ENCODE measurements at places on chromosomes 2 and 18.
A peak's percentile ranks its signal among the peaks of the same experiment; 100 is the strongest.

DNA sequence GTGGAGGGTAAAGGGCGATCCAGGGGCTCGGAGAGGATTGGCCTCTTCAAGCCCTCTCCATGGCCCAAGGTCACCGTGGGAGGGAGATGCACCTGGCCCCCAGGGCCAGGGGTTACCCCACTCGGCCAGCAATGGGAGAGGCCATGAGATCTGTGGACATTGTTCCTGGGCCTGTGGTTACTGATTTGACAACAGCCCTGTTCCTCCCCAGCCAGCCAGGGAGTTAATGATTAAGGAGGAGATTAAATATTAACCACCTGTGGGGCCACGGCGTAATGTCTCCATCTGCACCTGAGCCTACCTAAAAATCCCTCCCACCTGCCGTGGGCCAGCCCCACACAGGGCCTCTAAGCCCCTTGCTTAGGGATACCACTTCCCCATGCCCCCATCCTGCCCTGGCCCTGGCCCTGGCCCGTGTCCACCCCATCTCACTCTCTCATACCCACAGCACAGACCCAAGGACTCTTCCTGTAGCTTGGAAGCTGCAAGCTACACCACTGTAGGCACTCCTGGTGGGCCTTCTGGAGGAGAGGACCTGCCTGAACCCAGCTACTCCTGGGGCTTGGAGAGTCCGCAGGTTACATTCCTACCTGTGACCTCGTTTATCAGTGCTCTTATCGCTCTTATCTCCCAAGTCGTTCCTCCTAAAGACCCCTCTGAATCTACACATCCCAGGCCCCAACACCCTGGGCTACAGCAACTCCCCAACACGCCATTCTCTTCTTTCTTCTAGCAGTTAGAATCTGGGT lies 32.1 kb downstream of the ZFP36L2 start:
- no peak for DNase-seq

DNA sequence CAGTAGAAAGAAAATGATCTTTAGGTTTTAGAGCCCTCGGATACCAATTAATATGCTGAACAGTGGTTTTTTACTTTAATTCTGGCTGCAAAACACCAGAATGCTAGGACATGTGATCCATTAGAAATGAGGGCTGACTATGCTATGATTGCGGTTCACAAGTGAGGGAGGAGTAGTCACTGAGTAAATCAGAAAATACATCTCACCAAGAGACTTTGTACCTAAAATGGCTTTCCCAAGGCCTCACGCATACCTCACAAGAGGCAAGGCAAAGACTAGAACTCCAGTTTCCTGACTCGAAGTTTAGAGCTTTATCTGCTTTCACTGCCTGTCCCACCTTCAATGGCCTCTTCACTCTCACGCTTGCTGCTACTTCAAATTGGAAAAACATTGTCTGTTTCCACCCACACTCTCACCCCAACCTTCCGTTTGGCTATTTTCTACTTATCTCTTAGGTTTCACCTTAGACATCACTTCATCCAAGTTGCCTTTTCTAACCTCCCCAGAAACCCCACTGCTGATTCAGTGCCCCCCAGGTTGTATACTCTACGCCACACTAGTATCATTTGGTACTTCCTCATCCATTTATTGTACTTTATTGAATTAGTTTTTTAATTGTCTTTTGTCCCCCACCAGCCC lies 5.1 kb upstream of the MBD2 start:
- DNase-seq: no peak

DNA sequence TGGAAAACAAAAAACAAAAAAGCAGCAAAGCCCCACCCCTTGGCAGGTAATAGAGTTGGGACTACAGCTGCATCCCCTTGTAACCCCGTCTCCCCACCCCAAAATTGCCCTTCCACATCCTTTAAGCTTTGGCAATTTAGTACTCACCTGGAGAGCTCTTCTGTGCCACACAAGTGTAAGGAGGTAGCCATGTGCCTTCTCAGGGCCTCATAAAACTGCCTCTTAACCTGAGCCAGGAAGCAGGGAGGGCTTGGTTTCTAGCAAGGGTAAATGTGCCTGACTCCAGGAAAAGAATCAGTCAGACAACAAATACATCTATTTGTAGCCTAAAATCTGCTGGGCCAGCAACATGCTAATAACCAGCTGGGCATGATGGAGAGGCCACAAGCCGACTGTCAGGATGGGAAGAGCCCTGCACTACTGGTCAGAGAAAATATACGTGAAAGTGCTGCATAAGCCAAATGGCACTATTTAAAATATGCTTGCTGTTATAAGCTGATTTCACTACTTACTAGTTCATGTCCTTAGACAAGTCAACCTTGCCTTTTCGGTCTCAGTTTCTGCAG lies 46.3 kb downstream of the NOP58 start:
- DNase-seq: no peak

DNA sequence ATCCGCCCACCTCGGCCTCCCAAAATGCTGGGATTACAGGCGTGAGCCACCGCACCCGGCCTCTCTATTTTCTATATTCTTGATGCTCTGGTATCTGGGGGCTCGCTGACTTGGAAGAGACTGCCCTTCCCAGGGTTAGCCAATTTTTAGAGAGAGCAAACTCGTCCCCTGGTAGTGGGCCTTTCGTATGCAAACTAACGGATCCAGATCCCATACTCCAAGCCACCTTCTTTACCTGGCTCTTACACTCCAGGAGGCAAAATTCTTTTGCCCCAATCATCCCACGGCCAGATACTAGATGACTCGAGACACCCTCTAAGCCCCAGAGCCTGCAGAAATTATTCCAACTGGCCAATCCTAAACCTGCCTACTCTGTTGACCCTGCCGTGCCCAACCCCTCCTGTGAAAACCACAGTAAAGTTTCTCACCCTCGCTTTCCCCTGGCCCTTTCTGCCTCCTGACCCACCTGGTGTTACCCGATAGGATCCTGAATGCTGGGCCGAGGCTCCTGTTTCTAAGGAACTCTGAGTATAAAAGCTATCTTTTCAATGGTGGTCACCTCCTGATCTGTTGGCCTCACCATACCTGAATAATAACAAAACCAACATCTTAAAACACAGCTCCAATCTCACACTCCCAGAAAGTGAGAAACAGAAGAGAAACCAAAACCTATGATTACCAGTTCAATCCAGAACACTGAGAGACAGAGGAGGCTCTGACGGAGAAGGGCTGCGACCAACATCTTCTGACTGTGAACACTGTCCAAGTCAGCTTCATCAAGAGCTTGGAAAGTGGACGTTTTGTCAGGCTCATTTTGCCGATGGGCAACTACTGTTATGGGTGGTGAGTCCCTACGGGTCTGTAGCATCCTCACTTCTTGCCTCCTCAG lies 57.6 kb upstream of the ZNF532 start:
- DNase-seq: peak; percentile 49

DNA sequence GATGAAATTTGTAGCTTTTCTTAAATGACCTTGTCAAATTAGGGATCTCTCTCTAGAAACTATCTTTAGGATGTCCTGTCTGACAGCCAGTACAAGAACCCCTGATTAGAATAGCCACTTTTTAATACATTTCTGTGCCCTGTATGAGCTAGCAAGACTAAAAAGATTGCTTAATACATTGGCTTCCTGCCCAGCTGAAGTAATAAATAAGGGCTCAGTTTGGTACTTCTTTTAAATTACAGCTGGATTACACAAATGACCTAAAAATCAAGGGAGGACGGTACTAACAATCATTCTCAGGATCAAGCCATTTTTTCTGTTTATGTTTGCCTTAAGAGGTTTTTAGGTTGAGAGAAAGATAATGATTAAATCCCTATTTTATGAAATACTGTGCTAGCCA lies 11.6 kb upstream of the OLA1 start:
- no peak for DNase-seq

GRCh38 chr2:232434091-232434490 lies 21.9 kb upstream of the ALPI start:
- no peak for DNase-seq

DNA sequence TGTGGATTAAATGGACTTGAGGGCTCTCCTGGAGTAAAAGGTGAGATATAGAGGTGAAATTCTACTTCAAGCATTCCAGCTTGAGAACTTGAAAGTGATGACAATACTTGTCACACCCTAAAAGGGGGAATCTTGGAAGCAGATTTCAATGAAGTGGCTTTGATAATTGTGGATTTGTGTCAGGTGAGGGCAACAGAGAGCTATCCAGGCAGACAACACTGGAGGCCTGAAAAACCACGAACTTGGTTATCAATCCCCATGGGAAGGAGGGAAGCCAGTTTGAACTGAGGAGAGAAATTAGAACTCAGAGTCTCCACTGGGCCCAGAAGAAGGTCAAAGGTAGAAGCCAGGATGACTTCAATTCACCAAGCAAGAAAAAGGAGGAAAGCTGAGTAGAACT lies 263.9 kb downstream of the FIGN start:
- DNase-seq: no peak

DNA sequence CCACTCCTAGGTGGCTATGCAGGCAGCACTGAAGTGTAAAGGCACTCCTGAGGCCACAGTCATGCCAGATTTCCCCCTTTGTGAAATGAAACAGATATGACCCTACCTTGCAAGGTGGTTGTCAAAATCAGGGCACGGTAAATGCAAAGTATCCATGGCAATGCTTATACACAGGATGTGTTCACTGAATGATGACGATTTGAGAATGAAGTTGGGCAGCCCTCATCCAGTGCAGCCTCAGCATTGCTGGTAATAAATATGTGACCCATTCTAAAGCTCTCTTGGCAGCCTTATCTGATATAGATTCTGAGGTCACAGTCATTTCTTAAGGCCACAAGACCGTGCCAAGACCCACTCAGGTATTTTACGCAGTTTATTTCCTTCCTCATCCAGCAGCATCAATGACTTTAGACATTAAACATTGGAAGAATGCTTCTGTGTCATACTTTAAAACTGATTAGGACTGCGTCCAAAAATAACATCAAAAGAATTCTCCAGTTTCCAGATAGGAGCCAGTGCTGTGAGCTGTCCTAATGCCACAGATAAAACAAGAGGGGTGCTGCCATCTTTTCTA lies 125.5 kb upstream of the SERTAD2 start:
- DNase-seq: no peak

- DNase-seq: no peak
Measured at GRCh38 chr18:76823587-76824011, 1.2 kb downstream of the ZNF236 start.

DNA sequence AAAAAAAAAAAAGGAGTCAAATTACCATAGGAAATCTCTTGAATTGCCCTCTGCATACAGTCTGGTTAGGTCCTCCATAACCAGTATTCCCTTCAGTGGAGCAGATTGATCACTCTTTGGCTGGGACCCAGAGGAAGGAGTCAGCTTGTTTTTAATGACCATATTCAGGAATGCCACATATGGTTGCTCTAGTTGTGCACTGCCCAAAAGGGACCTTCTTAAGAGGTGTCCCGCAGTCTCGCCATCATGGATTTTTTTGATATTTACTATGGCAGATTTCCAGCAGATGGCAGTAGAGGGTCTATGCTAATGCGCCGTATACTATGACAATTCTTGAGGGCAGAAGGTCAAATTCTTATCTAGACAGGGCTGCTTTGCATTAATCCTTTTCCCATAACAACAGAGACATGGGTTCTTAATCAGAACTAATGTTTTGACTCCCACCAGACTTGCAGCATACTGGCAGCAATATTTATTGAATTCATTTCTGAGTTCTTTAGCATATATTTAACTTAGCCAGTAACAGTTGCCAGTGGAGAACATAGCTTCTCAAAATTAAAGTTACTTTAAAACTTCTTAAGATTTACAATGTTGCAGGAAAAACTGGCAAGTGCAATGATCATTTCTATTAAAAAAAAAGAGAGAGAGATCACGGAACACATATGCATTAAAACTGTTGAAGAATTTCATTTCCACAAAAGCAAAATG lies 31.8 kb upstream of the INPP4A start:
- no peak for DNase-seq

DNA sequence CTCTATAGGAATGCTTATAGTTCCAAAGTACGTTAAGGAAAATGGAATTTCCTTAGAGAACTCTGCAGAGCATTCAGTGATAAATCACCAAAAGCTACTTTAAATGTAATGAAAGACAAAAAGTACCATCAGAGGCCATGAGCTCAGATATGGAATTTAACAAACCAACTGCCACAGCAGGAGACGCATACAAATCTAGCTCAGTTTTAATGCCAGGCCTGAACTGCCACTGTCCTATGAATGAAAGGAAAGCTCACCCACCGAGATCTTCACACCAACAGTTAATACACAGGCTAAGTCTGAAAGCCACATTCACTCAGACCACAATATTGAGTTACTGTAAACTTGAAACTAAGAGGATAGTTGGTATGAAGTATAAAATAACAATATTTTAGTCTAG lies 126.8 kb downstream of the ZNF516 start:
- DNase-seq: no peak

DNA sequence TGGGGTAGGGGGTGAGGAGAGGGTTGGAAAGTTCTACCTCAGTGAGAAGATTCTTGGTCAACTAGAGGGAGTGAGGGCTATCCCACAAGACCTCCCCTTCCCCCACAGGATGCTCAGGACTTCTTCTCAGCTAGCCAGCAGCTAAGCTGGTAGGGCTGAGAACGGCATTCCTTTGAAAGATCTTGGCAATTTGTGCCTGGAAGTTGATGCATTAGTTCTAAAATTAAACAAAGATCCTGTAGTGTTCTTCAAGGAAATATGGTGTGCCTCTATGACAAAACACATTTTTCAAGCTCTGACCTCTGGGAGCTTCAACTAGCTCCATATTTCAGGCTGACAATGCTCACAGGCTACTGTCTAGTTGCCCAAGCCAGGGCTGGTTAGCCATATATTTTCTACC lies 2.3 kb downstream of the LYPD1 start:
- no peak for DNase-seq

DNA sequence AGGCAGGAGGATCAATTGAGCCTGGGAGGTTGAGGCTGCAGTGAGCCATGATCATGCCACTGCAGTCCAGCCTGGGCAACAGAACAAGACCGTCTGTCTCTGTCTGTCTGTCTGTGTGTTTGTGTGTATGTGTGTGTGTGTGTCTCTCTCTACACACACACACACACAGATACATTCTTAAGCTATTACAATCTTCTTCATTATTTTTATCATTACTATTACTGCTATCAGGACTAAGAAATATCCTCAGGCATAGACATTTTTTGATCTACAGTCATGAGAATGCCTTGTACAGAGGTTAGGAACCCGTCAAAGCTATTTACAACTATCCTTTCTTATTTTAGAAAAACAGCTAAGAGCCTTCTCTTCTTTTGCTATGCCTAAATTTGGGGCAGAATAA lies 207.4 kb downstream of the NEDD4L start:
- no peak for DNase-seq

DNA sequence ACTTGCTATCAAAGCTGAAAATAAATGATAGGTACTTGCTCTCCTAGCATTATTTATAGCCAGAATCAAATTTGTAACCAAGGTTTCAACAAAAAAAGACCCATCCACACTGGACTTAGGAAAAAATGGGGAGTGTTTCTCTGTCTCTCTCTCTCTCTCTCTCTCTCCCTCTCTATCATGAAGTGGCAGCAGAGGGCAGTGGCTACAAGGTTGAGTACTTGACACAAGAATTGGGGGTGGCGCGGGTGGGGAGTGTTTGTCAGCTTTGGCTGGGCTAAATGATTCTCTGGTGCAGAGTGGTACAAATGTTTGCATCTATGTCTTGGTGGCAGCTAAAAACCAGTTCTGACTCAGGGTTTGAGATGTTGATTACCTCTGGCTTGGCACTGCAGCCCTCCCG lies 85.0 kb downstream of the RBM43 start:
- DNase-seq: no peak

All from GM12891 (cell line).